Bronchus fibroblast of lung (primary cell): ENCODE measurements at places on chromosomes 4 and X. TPM values are rescaled to one million over a fixed set of nuclear protein-coding genes. Genes with fewer than 3 reads are reported as not detected.

Gene RBM41
- 4.9 and 5.7 TPM in 2 replicates for total RNA-seq

Gene SLC34A2
- total RNA-seq: not detected in 2 replicates

Gene NBDY
- total RNA-seq: 12.8 and 16.6 TPM in 2 replicates

Gene IL21
- total RNA-seq: not detected in 2 replicates

Gene UTP14A
- total RNA-seq: 10.1 and 14.0 TPM in 2 replicates

Gene CCDC158
- total RNA-seq: under 0.01 TPM in 1 of 2 replicates, not detected in the other

Gene NPY1R
- total RNA-seq: not detected in 2 replicates

Gene ZNF732
- total RNA-seq: 1.0 and 1.2 TPM in 2 replicates

Gene MGARP
- total RNA-seq: 7.1 and 11.3 TPM in 2 replicates

Gene HELT
- total RNA-seq: not detected in 2 replicates

Gene RLIM
- 21.7 and 26.6 TPM in 2 replicates for total RNA-seq

Gene CXCL11
- total RNA-seq: not detected in 2 replicates

Gene PIGA
- total RNA-seq: 5.1 and 7.6 TPM in 2 replicates

Gene MAGEB17
- not detected in 2 replicates for total RNA-seq

Gene FATE1
- total RNA-seq: not detected in 2 replicates

Gene CXCL10
- not detected in 2 replicates for total RNA-seq

Gene RBM46
- not detected in 2 replicates for total RNA-seq

Gene ZNF518B
- total RNA-seq: 10.1 and 14.1 TPM in 2 replicates

Gene ERVMER34-1
- total RNA-seq: 0.15 and 0.17 TPM in 2 replicates

Gene TRIM60
- total RNA-seq: not detected in 2 replicates

Gene ARMCX2
- total RNA-seq: 63.5 and 69.1 TPM in 2 replicates

Gene ENPEP
- total RNA-seq: under 0.01 and 0.15 TPM in 2 replicates

Gene TMEM31
- not detected in 2 replicates for total RNA-seq

Gene SPANXA2
- total RNA-seq: not detected in 2 replicates

Gene SLC7A11
- 8.8 and 10.9 TPM in 2 replicates for total RNA-seq

Gene AFM
- not detected in 2 replicates for total RNA-seq

Gene RASGEF1B
- not detected in 2 replicates for total RNA-seq

Gene TRIML2
- total RNA-seq: not detected in 2 replicates

Gene FGFR3
- total RNA-seq: 0.45 and 0.84 TPM in 2 replicates

Gene GRID2
- 0.15 TPM in 1 of 2 replicates, not detected in the other for total RNA-seq

Gene SEC24B
- 14.0 and 16.5 TPM in 2 replicates for total RNA-seq

Gene TSPAN7
- total RNA-seq: 0.17 TPM in 1 of 2 replicates, not detected in the other

Gene RFC1
- total RNA-seq: 25.1 and 31.4 TPM in 2 replicates

Gene SMIM20
- total RNA-seq: 28.8 and 36.8 TPM in 2 replicates

Gene NUDT10
- 4.2 and 5.5 TPM in 2 replicates for total RNA-seq

Gene S100P
- total RNA-seq: not detected in 2 replicates

Gene HOPX
- total RNA-seq: 33.6 and 33.7 TPM in 2 replicates

Gene SOD3
- total RNA-seq: 4.5 TPM in 2 replicates

Gene MTTP
- under 0.01 TPM in 2 replicates for total RNA-seq

Gene CDS1
- under 0.01 and 0.34 TPM in 2 replicates for total RNA-seq

Gene UGT2B15
- not detected in 2 replicates for total RNA-seq

Gene GAGE1
- total RNA-seq: not detected in 2 replicates

Gene SOWAHB
- not detected in 2 replicates for total RNA-seq

Gene CT45A3
- not detected in 2 replicates for total RNA-seq

Gene CPZ
- 0.50 and 0.74 TPM in 2 replicates for total RNA-seq

Gene MOB1B
- total RNA-seq: 4.9 and 7.9 TPM in 2 replicates

Gene TCEAL9
- total RNA-seq: 50.1 and 113 TPM in 2 replicates

Gene UGT2B10
- not detected in 2 replicates for total RNA-seq

Gene SPATA4
- total RNA-seq: 0.17 and 1.5 TPM in 2 replicates

Gene CLCN5
- 1.5 and 2.2 TPM in 2 replicates for total RNA-seq

Gene GPC4
- total RNA-seq: 0.34 and 0.74 TPM in 2 replicates

Gene HSFX1
- 0.15 TPM in 1 of 2 replicates, not detected in the other for total RNA-seq

Gene PALLD
- total RNA-seq: 41.6 and 51.1 TPM in 2 replicates

Gene GABRG1
- not detected in 2 replicates for total RNA-seq

Gene SMIM10
- 11.4 and 14.3 TPM in 2 replicates for total RNA-seq

Gene RAB33A
- total RNA-seq: 7.0 and 10.1 TPM in 2 replicates

Gene USP9X
- total RNA-seq: 26.6 and 27.9 TPM in 2 replicates
